GOT3 (cell line): ENCODE measurements at places on chromosomes 1 and 21.

- no peak for DNase-seq
Measured at GRCh38 chr1:35810096-35810881, 2.5 kb downstream of the AGO4 start.

- no peak for DNase-seq
Measured at GRCh38 chr1:47814612-47815395, 182.4 kb downstream of the TRABD2B start.

DNA sequence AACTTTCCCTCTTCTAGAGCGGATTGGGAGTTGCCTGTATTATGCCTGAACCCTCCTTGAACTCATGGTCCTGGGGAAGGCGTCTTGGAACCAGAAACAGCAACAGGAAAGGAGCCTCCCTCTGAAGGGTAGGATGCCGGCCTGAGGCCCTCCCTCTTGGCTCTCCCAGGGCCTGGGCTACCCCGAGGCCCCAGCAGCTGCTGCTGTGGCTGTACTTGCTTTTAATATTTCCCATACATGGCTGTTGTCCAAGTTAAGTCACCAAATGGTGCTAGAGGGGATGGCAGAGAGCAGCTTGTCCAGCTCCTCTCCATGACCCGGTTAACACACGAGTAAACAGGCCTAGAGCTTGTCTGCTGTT is 10.5 kb downstream of the CHRNB2 start:
- no peak for DNase-seq

- DNase-seq = no peak
Measured at GRCh38 chr1:117284399-117285215, 73.9 kb upstream of the VTCN1 start.

DNA sequence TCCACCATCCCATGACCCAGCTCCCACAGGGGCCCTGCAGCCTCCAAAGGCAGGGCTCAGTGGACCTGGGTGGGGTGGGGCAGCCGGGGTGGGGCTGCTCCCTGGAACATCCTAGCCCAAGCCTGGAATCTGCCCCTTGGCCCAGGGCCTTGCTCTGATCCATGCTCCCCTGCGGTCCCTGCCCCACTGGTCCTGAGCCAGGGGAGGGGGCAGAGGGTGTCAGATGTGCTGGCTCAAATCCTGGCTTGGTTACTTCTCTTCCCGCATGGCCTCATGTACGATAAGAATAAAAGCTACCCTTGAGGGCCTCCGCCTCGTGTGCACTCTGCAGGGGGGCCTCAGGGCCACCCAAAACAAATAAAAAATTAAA is 819 bp downstream of the SLC25A34 start:
- no peak for DNase-seq

DNA sequence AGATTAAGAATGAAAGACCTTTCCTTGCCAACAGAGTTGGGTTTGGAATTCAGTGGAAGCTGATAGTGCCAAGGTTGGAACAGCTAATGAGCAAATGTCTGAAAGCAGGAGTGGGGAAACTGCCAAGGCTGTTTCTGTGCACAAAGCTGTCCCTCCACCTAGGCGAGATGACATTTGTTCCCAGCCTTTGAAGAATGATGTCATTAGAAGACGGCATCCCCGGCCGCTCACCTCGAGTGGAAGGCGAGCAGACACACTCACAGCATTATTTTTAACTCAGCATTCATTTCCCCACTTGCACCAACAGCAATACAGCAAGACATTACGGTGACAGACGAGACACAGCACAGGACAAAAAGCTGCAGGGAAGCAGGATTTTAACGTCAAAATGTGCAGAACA is 463.9 kb downstream of the PCP4 start:
- no peak for DNase-seq

- DNase-seq = no peak
Measured at GRCh38 chr1:15332525-15332924, 77.2 kb upstream of the EFHD2 start.

- no peak for DNase-seq
Measured at GRCh38 chr21:44582055-44582454, 1.7 kb upstream of the KRTAP10-5 start.

DNA sequence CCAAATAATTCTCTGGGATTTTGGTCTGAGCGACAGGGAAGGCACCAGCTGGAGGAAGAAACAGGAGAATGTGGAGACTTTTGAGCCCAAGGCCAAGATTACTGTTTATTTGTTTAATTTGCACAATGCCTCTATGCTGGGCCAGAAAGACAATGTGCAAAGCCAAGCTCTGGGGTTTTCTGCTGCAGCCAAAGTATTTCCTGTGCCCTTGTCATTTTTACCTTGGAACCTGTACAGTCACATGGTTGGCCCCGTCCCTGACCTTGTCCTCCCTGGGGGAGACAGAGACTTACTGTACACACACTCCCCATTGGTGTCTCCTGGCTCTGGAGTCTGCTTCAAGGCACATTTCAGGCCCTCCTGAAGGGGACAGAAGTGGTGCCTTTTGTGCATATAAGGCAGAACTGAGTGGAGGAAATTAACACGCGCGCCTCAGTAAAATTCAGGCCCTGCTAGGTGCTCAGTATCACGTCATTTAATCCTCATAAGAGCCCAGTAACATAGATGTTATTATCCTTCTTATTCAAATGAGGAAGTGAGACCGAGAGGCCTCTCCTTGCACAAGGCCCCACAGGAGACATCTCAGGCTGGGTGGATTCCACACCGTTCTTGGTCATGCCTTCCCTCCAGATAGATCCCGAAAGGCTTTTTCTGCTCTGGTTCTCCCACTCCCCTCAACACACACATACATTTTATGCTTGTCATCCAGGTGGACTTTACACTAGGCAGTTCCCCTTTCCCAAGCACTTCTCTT is 21.1 kb downstream of the C1orf115 start:
- no peak for DNase-seq

DNA sequence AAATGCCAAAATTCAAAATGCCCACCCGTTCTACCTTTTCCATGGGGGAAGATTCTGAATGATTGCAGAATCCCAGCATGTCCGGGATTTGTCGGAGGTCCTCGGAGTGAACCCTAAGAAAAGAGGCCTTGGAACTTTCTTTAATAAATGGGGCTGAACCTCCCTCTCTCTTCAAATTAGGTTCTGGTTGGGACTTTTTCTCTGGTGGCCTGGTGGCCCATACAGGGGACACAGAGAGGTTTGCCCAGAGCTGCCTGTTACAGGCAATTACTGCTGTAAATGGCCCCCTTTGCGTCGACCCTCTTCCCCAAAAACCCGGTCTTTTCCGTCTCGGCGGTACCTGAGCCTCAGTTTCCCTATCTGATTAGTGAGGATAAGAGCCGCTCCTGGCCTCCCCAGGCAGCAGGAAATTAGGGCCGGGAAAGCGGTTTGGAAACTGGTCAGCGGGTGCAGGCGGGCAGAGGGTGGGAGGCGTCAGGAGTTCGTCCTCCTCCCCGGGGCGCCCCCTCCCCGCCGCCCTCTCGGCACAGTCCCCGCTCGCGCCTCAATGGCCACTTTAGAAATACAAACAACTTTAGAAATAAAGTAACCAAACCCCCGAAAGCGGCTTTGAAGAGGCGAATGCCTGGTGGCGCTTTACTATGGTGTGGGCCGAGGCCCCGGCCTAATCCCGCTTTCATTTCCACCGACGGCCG is 15.6 kb downstream of the PAX7 start:
- no peak for DNase-seq

DNA sequence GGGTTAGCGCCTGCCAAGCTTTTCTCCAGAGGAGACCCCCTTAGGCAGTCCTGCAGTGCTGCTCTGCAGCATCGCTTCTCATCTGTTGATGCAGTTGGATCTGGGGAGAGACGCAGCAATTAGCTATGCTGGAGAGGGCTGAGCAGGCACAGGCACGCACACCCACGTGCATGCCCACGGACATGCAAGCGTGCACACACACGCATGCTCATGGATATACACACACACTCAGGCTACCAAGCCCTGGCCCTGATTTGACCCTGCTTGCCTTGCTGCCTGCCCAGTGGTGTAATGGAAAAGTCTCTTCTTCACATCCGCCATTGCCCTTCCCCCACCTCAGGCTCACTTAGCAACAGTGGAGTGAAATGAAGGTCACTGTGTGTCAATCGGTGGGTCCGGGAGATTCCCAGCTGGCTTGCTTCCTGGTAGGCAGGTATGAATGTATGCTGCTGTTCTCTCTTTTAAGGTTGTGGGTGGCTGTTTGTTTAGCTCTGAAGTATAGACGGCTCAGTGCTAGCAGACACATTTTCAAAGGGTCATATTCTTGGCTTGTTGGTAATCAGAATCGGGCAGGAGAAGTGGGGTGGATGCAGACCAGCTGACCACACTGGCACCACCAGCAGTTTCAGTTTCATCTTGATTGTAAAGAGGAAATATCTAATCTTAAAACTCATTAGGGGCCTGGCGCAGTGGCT is 9.5 kb downstream of the ATP1B1 start:
- no peak for DNase-seq

GRCh38 chr1:19828546-19828945 is 13.5 kb upstream of the RNF186 start:
- DNase-seq = no peak

DNA sequence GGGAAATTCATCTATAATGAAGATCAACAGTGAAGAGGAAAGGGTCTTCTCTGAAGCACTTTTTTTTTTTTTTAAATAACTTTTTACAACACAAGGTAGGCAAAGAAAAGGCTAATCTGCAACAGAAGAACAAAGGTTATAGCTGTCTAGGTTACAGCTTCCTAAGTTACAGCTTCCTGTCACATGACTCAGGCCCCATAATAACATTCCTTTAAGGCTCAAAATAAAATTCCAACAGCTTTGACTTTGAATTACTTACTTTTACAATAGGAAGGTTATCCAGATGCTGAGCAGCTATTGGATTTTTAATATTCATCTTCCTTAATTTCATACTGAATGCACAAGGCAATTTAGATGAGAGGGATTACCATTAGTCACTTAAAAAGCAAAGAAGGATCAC is 40.4 kb upstream of the TMEM61 start:
- no peak for DNase-seq

DNA sequence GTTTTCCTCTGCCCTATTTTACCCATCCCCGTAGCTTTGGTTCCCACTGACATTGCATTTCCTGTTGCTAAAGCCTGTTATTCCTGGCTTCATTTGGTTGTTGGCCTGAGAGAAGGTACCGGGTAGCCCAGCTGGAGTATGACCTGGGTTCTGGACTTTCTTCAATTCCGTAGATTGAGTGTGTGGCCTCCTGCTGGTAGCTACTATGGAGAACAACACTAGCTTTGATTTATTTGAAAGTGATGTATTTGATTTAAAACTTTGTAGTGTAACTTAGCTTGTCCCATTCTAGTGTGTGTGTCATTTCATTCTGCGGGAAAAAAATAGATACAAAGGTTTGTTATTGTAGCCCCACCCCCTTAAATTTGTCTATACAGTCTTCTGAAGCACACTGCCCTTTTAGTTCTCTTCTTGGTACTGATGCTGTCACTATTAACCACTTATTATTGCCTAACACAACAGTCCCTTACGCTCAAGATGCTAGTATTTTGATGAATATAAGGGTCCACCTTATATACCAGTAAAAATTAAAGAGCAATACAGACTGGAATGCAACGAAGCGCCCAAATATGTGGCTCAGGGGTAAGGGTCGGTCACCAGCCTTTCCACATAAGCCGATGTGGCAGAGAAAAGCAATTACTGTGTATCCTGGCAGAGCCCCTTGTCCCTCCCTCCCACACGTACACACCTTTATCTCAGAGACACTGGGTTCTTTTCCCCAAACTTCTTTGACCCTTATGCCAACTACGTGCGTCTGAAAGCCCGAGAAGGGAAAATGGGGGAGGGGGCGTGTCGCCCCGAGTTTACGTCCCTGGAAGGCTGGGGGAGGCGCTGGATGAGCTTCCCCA is 643 bp upstream of the MOV10 start:
- DNase-seq = no peak

GRCh38 chr1:66244429-66244828 is 289.5 kb upstream of the SGIP1 start:
- DNase-seq = no peak

- DNase-seq = no peak
Measured at GRCh38 chr1:224533517-224533916, 82.6 kb upstream of the CNIH3 start.

GRCh38 chr1:205303247-205303888 is 18.2 kb downstream of the NUAK2 start:
- no peak for DNase-seq

GRCh38 chr1:54885807-54886723 is 930 bp downstream of the DHCR24 start:
- no peak for DNase-seq

DNA sequence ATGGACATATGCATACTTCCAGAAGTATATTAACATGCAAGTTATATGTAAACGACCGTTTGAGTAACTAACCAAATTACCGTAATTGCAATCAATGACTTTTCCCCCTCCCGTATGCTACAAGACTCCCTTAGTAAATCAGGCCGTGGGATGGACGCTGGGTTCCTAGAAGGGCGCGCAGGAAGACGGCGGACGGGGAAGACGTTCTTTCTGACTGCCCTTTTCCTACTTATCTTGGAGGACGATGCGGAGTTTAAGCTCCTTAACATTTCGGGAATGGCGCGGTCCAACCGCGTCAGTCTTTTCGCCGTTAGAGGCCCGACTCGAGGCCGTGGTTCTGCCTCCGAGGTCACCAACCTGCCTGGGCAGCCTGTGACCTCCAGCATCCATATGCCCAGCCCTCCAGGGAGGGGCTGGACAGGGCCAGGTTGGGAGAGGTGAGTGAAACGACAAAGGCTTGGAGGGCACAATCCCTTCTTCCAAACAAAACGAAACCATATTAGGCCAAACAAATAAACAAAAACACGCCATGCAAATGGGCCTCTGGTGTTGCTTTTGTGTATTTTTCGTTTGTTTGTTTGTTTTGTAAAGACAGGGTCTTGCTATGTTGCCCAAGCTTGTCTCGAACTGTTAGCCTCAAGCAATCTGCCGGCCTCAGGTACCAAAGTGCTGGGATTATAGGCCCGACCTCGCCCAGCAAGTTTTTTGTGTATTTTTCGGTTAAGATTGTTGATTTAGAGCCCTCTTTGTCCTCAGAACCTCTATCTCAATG is 873 bp upstream of the PI4KB start:
- no peak for DNase-seq

GRCh38 chr1:22517956-22518355 is 45.3 kb upstream of the EPHA8 start:
- DNase-seq = no peak

DNA sequence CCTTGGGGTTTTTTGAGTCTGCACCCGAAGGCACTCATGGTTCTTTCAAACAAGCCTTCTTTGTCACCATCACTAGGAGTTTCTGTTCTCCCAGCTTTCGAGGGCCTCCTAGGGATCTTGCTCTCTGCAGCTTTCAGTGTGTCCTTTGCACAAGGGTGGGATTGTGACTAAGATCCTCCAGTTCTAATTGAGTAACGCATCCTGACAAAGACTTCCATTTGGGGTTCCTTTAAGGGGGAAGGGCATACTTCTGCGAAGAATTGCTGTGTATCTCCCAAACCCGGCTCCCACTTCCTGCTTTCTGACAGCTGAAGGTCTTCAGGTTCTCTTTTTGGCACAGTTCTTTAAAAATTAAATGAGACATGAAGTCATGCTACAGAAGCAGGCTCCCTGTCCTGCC is 139.4 kb downstream of the EDEM3 start:
- DNase-seq = no peak

DNA sequence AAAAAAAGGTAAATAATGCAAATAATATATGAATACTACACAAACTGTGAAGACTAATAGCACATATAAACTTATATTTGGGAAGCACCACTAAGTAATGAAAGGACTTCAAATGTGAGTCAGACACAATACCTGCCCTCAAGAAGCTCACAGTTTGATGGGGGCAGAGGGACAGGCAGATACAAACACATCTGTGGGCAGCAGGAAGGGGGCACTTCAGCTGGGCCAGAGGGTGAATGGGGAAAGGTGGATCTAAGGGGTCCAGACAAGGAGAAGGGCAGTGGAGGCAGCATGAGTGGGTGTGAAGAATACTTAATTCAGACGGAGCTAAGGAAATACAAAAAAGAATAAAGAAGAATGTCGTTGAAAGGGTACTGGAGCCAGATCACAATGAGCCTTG is 114.2 kb downstream of the TGFBR3 start:
- no peak for DNase-seq
